ENCODE measurements at places on chromosomes 1 and 21. TPM values are rescaled to one million over a fixed set of nuclear protein-coding genes. Genes with fewer than 3 reads are reported as not detected.

Gene KCND3
- not detected for total RNA-seq

Gene NTNG1
- not detected for total RNA-seq

Gene TFF1
- not detected for total RNA-seq

Gene NTRK1
- not detected for total RNA-seq

Gene LPAR3
- total RNA-seq: 1.3 TPM

Gene APH1A
- total RNA-seq: 92.8 TPM

GRCh38 chr1:227844320-227845146 is 29.1 kb downstream of the PRSS38 start:
- DNase-seq: no peak

DNA sequence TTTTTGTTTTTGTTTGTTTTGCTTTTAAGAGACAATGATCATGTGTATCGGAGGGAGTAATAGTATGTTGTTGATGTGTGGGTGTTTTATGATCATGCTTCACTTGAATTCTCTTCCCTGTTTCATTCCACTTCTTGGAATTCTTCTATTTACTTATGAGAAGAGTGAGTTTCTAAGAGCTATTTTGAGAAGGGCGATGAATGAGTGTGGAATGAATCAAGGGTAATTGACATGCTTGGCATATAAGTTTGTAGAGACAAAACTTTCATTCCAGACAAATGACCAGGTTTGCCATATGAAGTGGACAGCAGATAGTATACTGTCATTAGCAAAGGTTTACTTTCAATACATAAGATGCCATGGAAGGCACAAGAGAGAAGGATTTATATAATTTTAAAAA is 42.3 kb upstream of the PDC start:
- no peak for DNase-seq

- DNase-seq: no peak
Measured at GRCh38 chr1:46619656-46620258, 3.1 kb upstream of the MOB3C start.

DNA sequence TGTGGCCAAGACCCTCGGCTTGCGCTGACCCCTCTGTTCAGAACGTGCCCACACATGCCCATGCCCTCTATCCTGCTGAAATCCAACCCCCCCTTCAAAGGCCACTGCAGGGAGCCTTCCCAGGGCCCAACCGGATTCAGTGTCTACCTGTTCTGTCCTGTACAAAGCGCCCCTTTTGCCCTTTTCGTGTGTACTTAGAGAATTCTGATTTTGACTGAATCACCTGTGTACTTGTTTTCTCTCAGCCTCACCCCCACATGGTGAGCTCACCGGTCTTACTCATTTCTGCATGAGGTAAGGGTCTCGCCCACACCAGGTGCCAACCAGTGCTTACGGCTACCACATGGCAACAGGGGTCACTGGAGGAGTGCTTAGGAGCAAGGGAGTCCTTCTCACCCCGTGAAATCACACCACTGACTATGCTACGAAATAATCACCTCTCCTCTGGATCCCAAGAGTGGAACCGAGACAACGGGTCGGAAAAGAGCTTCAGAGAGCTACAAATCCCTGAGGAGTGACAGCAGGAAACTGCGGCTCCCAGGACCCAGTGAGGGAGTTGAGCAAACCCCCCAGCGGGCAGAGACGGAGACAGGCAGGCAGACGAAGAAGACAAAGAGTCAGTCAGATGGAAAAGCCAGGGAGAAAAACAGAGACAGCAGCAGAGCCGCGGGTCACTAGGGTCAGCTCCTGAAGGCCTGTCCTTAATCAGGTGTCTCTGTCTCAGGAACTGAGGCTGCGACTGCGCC is 2.1 kb upstream of the S100A2 start:
- DNase-seq: peak; percentile 64

DNA sequence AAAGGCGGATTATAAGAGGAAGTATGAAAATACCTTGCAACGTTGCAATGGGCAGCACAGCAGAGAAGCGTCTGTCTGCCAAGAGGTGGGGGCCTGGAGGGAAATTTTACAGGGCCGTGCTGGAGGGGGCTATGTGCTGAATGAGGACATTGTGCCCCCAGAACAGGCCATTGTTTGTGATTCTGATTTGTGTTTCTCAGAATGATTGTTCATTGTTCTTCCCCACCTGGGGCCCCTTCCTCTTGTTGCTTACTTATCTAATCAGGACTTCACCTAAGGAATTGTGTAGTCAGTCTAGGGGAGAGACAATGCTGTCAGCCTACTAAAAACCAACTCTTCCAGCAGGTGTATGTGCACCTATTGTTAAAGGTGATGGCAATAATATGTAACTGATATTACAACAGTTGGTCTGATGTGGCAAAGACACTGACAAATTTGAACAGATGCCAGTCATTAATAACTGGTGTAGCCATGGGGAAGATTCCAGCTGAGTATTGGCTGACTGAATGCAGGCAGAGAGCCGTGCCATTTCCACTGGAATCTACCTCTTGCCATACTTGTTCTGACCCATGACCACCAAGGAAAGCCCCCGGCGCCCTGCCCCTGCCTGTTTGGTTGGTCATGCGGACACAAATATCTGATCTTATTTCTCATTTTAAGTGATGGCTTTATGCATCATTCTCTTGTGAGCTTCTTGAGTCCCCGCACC is 45.2 kb upstream of the PSEN2 start:
- DNase-seq: no peak

DNA sequence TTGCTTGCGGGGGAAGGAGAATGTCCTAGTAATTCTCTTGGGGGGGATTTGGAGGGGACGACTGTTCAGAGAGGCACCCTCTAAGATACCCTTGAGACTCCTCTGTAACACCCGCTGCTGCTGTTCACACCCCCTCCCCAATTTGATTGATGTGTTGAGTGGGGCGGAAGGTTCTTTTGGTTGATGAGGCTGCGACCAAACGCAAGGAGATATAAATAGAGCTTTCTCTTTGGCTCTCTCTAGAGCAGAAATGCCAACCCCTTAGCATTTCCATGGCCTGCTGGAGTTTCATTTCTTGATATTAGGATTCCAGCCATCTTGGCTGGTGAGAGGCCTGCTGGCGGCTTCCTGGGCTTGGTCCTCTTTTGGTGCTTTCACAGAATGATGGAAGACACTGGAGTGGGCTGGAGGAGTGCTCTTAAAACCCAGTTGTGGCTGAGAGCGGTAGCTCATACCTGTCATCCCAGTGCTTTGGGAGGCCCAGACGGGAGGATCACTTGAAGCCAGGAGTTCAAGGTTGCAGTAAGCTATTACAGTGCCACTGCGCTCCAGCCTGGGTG is 2.0 kb downstream of the PIK3CD start:
- DNase-seq: no peak

DNA sequence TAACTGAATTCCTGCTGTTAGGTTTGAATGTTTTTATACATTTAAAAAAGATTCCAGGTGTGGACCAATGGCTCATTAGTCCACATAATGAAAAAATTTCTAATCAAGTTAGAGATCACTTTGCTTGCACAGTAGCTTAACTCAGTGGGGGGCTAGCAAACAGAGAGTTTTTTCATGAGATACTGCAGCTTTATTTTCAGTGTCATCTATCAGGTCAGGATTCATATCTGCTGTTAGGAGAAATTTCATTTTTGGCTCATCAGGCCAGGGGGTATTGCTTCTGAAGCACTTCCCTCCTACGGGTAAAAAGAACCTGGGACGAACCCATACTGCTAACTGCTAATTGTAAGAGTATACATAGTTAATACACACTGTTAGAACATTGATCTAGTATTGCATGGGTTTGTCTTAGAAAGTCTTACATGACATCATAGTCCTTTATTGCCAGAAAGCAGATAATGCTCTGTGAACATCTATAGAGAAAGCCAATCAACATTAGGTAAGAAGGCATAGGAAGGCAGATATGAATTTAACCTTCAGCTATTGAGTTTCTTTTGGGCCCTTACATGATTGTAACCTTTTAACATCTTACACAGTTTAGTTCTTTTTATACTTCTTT is 38.0 kb downstream of the ADGRL2 start:
- DNase-seq: no peak

DNA sequence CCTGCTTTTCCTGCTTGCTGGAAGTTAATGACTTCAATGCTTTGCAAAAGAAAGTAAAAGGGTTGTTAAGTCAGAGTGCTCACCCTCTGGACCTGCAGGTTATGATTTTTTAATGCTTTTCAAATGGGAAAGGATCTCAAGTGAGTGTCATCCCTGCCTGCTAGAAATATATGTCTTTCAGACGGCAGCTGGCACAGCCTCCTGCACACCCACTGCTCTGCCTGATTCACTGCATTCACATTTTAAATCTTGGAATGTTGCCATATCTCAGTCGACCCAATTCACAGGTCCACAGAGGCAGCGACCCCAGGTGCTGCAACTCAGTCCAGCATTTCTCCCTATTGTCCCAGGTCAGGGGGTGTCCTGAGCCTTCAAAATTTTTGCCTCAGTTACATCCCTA is 10.7 kb downstream of the DUSP23 start:
- no peak for DNase-seq

DNA sequence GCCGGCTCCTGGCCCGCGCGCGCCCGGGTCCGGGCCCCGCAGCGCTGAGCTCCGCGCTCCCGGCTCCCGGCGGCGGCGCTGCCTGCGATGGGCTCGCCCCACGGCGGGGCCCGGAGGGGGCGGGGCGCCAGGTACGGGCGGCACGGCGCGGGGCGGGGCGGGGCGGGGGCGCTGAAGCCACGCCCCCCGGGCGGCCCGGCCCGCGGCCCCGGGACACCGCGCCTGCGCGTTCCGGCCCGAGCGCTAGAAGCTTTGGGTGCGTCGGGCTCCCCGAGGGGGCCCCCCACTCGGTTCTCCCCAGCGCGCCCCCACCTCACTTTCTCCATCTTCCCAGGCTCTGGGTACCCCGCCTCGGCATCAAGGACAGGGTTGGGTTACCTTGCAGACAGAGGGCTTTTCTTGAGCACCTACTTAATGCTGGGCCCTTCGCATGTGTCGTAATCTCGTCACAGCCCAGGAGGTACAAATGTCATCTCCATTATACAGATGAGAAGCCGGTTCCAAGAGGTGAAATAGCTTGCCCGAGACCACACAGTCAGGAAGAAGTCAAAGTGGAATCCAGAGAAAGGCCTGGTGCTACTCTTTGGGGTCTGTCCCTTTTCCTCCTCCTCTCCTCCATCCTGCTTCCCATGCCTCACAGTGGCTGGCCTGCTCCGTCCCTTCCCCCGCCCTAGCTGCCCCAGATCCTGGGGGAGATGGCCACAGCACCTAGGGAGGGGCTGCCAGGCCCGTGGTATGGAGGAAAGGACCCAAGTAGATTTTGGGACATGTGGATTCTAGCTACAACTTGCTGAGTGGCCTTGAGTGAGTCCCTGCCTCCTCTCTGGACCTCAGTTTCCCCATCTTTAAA is 46.5 kb downstream of the RAP1GAP start:
- DNase-seq: no peak
